GM12878 (cell line): ENCODE measurements at places on chromosomes 16 and 17.

- no peak for DNase-seq
Measured at GRCh38 chr16:89678258-89678657, 8.2 kb upstream of the CDK10 start.

- DNase-seq: no peak
Measured at GRCh38 chr17:63699638-63700527, at the start of gene LIMD2. LIMD2 (minus strand) TSS chr17:63700125; CDS start chr17:63699298, 827 bp downstream.

DNA sequence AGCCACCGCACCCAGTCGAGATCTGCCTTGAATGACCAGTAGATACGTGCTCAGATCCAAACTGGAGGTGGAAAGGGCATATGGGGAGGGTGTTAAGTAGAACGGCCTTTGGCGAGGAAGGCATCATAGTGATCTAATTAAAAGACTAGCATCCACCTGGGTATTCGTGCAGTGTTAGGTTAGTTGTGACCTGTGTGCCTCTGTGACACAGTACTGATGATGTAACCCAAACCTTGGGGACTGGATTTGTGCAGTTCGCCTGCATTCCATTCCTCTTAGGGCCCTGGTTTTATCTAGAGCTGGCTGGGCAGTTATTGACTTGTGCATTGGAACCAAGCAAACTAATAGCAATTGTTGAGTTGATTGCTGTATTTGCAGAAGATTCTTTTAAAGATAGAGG is 47.9 kb downstream of the SNX29 start:
- no peak for DNase-seq

DNA sequence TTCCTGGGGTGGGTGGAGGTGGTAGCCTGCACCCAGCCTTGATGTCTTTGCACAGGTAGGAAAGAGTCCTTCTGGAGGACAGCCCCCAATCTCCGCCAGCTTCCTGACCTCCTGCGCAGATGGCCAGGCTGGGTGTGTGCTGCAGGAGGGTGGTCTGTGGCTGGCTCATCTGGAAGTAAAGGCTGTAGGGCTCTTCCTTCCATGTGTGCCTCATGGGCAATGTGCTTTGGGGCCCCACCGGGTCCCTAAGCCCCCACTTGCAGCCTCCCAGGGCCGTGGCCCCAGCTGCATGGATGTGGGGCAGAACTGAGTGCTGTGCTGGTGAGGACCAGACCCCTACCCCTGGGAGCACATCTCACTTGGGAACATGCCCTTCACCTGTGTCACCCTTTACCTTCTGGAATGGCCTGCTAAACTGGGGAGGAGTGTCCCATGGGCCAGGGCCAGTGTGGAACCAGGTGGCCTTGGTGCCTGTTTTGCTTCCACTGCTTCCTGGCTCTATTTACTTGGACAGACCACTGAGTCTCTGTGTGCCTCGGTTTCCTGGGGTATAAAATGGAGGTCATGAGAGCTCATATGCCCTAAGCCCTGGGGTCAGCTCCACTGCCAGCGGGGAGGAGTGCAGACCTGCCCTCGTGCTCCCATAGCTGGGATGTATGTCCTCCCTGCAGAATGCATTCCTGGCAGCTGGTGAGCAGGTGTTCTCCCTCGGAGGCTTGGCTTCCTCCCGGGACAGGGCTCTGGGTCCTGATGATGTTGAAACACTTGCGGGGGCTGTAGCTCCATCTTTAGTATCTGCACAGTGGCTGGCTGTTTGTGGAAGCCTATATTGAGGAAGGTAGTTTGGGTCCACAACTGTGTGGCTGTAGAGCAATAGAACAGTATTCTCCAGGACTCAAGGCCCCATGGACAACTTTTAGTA is 18.0 kb downstream of the MPRIP start:
- no peak for DNase-seq

DNA sequence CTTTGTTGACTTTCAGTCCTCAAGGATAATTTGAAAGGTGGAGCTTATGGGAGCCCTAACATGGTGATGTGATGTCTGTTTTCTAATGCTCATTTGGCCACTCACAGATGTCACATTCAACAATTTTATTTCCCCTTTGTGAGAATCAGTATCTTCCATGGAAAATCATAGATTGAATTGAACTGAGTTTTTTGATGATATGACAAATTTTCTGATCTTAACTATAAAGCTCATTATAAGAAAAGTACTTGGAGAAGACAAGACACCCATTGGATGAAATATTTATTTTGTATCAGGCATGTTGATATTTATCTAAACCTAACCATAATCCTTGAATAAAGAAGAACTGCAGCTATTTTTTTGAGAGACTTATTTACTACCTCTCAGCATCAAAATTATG is 824.6 kb upstream of the GOT2 start:
- no peak for DNase-seq

GRCh38 chr16:68236826-68237242 is 907 bp upstream of the ESRP2 start:
- DNase-seq: no peak

- no peak for DNase-seq
Measured at GRCh38 chr16:28108590-28109247, 45.2 kb upstream of the GSG1L start.

GRCh38 chr16:10080051-10080772 is 102.0 kb downstream of the GRIN2A start:
- no peak for DNase-seq
